ENCODE measurements at places on chromosomes 5 and 9.

DNA sequence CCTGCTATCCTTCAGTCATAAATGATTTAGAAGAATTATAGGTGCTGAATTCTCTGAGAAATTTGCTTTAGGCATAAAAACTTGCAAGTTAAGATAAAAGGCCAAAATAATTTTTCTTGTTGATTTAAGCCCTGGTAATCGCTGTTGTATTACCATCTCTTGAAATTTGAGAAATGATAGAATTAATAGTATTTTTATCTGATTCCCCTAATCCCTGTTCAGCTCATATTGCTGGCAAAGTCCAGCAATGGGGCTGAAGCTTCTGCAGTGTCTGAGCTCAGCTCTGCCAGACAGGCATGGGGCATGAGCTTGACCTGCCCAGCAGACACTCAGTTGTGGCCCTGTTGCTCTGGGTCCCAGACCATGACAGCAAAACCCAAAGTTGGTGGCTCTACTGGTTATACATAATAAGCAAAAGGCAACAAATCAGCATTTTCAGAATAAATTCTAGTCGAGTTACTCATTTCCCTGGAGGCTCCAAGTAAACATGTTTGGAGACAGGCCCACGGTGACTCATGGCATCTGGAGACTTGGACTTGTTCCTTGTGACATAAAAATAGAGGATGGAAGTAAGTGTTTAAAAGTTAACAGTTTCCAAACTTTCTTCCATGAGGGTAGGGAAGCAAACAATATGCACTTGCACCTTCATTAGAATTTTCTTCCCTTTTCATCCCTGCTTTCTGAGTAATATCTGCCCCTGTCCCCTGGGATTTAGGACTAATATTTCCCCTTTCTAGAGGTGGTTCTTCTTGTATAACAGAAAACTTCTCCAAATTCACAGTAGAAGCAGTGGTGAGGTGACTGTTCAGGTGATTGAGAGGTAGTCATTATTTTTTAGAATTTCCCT is 60.2 kb upstream of the SLC2A8 start:
- peak; percentile 92 for DNase-seq

- DNase-seq: peak; percentile 41
These were observed 166.5 kb upstream of the RORB start for GRCh38 chr9:74330487-74331214.

GRCh38 chr9:19376931-19377330 is 3.1 kb downstream of the RPS6 start:
- no peak for DNase-seq

DNA sequence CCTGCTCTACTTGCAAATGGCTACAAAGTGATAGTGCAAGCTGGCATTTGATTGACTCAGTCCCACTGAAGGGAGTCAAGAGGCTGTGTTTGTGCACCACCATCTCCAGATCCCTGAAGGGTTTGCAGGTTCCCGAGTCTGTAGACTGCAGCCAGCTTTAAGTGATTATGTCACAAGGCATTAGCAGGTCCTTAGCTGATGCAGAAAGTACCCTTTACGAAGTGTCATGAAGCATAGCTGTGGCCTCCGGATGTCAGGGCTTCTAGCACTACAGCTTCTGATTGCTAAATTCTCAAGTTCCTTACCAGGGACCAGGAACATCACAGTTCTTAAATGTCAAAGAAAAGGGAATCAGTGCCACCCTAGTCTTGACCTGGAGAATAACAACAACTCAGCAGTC is 311.3 kb upstream of the TRPC7 start:
- no peak for DNase-seq

DNA sequence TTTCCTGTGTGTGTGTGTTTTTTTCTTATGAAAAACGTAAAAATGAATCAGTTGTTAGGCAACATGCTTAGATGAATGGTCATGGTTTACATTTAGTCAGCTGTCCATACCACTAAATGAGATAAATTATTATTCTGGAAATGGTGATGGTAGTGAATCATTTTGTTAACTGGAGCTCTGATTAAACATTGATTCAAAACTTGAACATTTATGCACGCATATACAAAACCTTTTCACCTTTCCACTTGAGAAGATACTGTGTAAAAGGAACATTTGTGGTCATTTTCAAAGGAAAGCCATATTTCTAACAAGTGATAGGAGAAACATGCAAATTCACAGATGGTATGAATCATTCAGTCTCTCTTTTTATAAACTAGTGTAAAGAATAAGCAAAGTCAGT is 162.0 kb downstream of the SLC25A46 start:
- DNase-seq: peak; percentile 62

- no peak for DNase-seq
These were observed 797 bp downstream of the FAM78A start for GRCh38 chr9:131275332-131276093.

DNA sequence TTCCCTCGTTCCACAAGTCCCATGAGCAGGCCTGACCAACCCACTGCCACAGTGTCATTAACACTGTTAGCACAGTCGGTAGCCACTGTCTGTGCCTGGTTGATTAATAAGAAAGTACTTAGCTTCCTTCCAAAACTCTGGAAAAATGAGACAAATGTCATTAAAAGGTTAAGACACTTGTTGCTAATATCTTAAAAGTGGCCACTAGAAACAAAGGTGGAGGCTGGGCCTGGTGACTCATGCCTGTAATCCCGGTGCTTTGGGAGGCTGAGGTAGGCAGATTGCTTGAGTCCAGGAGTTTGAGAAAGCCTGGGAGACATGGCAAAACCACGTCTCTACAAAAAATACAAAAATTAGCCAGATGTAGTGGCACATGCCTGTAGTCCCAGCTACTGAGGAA is 194.0 kb downstream of the PDZD2 start:
- no peak for DNase-seq

DNA sequence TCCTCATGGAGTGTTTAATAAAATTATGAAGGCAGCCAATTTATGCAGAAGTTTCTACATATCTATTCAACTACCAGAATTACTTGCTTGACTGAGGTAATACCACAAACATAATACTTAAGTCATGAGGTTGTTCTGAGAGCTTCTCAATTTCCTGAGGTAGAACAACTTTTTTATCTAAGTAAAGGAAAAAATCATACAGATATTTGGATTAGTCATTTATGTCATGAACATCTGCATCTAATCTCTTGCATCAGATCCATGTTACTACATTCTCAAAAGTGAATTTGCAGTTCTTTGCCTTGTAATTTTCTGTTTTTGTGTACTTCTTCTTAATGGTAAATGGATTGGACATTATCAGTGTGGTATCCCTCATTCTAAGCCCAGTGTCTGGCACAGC is 60.4 kb upstream of the RGMB start:
- peak; percentile 77 for DNase-seq

All from fibroblast of gingiva (primary cell).